ENCODE measurements at places on chromosomes 12 and 14. TPM values are rescaled to one million over a fixed set of nuclear protein-coding genes. Genes with fewer than 3 reads are reported as not detected.

Gene PDE3A
- total RNA-seq: 11.3 TPM

DNA sequence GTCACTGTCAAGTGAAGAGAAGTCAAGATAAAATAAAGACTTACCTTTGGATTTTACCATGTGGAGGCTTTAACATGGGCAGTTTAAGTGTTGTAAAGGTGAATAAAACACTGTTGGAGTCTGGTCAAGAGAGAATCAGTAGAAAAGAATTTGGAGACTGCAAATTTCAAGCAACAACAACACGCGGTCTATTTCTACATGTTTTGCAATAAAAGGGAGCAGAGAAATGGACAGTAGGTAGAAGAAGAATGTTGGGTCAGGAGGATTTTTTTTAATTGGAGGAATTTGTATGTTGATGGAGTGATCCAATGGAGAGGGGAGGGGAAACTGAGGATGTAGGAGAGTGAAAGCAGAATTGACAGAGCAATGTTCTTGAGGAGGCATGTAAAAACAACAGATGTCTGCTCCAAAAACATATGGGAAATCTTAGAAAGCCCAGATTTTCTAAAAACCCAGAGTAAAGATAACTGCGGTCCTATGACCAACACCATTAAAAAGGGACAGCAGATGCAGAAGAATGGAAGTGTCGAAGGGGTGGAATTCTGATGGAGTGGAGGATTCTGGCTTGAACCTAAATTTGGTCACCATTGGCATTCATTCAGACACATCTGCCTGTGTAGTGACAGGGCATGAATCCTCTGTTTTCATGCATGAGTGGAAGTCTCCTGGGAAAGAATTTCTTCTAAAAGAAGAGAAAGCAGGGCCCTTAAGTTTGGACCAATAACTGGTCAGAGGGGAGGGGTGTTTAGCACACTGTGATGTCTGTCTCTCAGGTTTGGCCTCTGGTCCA is 68.0 kb upstream of the OSBPL8 start:
- peak; percentile 28 for DNase-seq

DNA sequence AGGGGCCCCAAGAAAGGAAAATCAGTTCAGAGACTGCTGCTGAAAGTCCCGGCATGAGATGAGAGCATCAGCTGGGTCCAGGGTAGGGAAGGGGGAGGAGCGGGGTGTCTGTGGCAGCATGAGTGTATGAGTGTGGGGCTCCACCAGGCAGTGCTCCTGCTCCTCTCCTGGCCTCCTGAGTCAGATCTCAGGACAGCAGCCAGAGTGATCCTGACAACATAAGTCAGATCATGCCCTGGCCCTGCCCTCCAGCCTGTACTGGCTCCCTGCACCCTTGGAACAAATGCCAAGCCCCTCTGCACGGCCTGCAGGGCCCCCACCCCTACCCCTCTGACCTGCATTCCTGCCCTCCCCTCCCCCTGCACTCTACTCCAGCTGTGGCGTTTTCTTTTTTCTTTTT is 24.2 kb upstream of the LRP1-AS start:
- peak; percentile 58 for DNase-seq

DNA sequence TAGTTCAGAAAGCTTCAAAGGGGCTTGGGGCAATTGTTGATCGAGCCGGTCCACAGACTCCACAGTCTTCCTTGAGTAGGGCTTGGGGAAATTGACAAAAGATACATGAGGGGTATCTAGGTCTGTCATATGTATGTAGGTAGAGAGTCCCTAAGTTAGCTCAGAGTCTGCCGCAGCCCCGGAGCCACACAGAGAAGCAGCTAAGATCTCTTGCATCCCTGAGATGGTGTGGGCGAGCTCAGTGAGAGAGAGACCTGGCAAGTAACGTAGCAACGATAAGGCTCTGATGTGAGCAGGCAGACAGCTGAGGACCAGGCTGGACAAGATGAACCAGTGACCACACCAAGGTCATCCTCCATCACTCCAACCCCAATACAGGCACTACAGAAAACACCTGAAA is 297.6 kb downstream of the TMEM132D start:
- DNase-seq: no peak

GRCh38 chr14:55220230-55220629 is 28.8 kb upstream of the DLGAP5 start:
- no peak for DNase-seq

All from muscle of leg (tissue), 16 donors.